Mammary epithelial cell (primary cell): ENCODE measurements at places on chromosomes 4 and X. TPM values are rescaled to one million over a fixed set of nuclear protein-coding genes. Genes with fewer than 3 reads are reported as not detected.

DNA sequence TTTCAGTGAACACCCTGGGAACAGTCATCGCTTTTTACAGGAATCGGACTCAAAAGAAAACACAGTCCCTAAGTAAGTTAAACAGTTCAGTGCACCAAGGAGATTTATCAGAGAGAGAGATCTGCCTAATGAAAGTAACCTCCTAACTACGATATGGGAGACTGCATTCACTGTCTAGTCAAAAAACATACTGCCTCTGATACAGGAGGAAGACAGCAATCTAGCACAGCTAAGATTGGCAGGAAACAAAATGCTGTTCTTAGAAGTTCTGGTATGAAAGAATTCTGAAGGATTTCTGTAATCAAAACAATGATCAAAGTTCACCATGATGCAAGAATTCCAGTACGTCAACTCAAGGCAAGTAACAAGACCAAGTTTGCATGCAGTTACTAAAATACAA lies 92.8 kb downstream of the MAML3 start:
- DNase-seq, result no peak

- peak; percentile 45 for DNase-seq
Measured at GRCh38 chrX:116873671-116874070, 410.9 kb upstream of the CT83 start.

DNA sequence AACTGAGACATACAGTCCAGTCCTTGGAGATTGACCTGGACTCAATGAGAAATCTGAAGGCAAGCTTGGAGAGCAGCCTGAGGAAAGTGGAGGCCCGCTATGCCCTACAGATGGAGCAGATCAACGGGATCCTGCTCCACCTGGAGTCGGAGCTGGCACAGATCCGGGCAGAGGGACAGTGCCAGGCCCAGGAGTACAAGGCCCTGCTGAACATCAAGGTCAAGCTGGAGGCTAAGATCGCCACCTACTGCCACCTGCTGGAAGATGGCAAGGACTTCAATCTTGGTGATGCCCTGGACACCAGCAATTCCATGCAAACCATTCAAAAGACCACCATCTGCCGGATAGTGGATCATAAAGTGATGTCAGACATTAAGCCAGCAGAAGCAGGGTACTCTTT lies 20.4 kb upstream of the FRMPD3 start:
- no peak for DNase-seq

The NPY5R gene
- polyA plus RNA-seq, result not detected

DNA sequence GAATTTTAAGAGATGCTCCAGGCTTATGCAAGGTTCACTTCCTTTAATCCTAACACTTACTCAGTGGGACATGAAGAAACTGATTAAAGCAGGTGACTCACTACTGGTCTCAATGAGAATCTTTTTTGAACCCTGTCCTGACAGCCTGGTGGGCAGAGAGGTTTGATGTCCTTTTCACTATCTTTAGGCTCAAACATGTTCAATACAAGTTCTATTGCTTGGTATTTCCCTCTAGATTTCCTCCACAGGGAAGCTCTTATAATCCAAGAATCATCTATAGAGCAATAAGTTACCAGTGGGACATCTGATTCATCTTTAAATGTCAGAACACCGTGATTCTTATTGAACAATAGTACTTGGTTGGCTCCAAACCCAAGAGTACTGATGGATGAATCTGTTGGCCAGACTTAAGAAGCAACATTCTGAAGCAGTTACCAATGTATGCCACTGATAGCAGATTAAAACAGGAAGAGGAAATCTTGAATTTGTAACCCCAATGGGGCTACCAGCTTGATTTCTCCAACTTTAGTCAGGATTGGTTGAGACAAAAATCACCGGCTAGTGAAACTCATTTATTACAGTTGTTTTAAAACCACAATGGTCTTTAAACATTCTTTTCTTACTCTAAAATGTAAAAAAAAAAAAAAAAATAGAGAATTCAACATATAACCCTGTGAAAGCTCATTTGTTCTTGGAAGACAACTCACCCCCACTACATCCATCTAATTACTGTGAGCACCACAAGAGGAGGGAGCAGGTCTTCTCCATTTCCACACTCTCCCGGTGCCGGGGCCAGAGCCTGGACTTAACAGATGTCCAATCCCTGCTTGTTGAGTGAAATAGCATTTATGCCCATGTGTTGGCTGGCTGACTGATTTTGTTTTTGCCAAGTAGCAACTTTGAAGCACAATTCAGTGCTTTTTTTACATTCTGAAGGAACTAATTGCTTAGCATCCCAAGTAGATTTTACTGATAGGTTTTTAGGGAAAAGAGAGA lies 43.3 kb downstream of the FGFBP1 start:
- DNase-seq, result peak; percentile 76

- no peak for DNase-seq
Measured at GRCh38 chr4:56245547-56246232, 141.6 kb downstream of the AASDH start.

- DNase-seq, result peak; percentile 11
Measured at GRCh38 chr4:169485086-169485485, 127.3 kb downstream of the NEK1 start.

DNA sequence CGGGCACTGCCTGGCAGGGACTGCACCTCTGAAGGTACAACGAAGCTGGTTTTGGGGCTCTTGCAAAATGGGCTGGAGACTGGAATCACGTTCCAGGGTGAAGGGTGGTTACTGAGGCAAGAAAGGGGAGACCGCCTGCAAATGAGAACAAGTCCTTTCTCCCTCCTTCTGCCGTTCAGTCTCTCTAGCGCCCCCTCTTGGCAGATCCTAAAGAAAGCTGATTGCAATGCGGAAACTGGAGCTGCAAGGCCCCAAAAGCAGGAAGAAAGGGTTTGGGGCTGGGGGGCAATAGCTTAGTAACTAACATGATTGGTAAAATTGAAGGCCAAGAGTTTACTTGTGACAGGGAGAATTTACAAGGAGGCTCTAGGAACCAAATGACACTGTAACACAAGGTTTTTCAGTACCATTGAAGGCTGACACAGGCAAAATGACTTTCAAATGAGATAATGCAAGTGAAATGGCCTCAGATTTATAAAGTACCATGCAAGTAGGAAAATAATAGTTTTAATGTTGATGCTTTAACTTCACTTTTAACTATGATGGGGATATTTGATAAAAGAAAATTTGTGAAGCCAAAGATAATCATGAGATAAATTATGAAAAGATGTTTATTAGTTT lies 222.7 kb upstream of the HAND2 start:
- peak; percentile 3 for DNase-seq

The TEX11 gene
- not detected for polyA plus RNA-seq

The WDR1 gene
- 466 TPM for polyA plus RNA-seq

- peak; percentile 62 for DNase-seq
Measured at GRCh38 chrX:78653118-78653822, 5.9 kb downstream of the RTL3 start.

DNA sequence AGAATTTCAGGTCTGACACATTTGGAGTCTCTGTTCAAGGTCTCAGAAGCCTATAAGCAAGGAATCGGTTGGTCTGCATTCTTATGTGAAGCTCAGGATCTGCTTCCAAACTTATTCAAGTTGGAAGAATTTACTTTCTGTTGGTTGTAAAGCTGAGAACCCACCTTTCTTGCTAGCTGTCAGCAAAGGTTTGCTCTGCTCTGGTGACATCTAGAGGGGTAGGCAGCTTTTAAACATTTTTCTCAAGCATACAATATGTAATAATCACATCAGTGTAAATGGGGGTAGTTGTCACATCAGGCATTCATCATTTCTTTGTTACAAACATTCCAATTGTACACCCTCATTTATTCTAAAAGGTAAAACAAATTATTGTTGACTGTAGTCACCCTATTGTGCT lies 935.2 kb downstream of the TRAM1L1 start:
- no peak for DNase-seq

The CCNA2 gene
- polyA plus RNA-seq, result 41.8 TPM

The SYTL5 gene
- 0.46 TPM for polyA plus RNA-seq

- DNase-seq, result peak; percentile 64
Measured at GRCh38 chr4:16253127-16253960, 27.1 kb upstream of the TAPT1 start.

The TMEM128 gene
- 18.3 TPM for polyA plus RNA-seq

The TMSB15B gene
- polyA plus RNA-seq, result 17.1 TPM

DNA sequence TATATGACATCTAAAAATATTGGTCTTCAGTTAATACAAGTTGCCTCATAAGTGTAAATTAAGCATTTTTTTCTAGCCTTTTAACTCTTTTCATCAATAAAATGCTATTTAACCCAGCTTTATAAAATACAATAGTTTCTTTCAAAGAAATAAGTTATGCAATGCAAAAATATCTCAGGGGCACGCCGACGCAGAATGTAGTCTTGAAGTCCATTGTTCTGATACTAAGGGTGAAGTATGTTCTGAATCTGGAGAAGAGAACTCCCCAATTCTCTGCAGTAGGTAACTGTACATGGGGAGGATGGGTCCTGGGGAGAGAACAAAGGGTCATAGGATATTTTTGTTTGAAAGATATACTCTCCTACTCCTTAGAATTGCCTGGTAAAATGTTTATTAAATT lies 256.6 kb upstream of the NDST4 start:
- DNase-seq, result no peak
